ENCODE measurements at places on chromosomes 13 and 19.

DNA sequence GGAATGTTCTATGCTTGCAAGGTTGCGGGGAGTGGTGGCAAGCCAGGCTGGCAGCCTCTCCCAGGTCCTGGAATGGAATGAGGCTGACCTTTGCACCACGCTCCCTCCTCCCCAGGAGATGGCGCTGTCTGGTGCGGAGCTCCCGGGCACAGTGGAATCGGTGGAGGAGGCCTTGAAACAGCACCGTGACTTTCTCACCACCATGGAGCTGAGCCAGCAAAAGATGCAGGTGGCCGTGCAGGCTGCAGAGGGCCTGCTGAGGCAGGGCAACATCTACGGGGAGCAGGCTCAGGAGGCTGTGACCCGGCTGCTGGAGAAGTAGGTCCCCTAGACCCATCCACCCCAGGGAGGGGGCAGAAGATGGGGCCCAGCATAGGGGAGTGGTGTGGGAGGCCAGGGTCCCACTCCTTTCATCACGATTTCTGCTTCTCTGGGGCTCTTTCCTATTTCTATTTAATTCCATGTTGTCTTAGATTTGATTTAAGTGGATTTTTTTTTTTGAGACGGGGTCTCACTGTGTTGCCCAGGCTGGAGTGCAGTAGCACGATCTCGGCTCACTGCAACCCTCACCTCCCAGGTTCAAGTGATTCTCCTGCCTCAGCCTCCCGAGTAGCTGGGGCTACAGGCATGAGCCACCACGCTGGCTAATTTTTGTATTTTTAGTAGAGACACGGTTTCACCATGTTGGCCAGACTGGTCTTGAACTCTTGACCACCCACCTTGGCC lies 53.2 kb upstream of the SHKBP1 start:
- DNase-seq = no peak

- no peak for DNase-seq
These were observed 111.4 kb downstream of the CCNA1 start for GRCh38 chr13:36543671-36544070.

DNA sequence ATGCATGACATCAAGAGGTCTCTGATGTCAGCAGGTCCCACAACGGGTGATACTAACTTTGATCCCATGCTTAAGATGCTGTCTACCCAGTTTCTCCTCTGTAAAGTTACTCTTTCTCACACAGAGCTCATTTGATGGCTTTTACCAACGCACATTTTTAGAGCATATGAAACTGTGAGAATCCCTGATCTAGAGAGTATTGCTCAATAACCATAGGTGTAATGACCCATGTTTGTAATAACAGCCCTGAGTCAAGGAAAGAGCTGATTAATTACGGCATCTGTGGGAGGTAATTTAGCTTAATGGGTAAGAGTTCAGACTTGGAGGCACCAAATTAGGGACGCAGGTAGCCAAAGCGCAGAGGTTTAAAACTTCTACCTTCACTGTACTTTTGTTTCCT lies 18.0 kb upstream of the IZUMO2 start:
- DNase-seq = no peak

GRCh38 chr19:14517840-14518505 lies at the start of gene DNAJB1:
TSS of gene DNAJB1 (minus strand) at chr19:14518397. CDS start at chr19:14518349, 48 bp downstream.
- no peak for DNase-seq

DNA sequence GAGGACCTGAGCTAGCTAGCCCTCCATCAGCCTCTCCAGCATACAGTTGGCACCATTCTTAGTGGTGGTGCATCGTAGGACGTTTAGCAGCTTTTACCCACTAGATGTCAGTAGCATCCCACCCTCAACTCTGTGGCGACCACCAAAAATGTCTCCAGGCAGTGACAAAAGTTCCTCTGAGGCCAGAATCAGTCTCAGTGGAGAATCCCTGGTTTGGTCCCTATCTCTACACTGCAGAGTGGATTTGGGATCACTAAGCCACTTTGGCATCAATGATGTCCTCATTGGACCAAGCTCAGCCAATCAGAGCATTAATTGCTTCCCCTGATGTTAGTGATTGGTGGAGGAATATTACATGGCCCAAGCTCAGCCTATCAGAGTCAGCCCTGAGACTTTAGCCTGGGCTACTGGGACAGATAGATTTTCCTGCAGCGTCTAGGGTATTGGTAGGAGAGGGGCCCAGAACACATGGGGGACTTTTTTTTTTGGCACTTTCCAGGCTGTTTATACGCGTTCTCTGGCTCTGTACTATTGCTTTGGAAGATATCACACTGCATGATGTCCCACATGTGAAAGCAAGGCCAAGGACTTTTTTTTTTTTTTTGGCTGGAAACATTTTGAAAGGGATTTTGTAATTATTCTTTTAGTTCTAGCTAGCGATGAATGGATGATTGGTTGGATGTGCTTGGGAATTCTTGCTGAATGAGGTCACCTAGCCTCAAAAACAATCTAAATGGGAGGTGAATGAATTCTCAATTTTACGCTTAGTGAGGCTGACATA lies 7.0 kb downstream of the TMEM221 start:
- no peak for DNase-seq

GRCh38 chr13:43688227-43688907 lies 98.4 kb downstream of the ENOX1 start:
- no peak for DNase-seq

- no peak for DNase-seq
These were observed 26.9 kb downstream of the GAS6 start for GRCh38 chr13:113836768-113837559.

- DNase-seq = no peak
These were observed 57.1 kb downstream of the GPALPP1 start for GRCh38 chr13:45046445-45046844.

- DNase-seq = no peak
These were observed 522.0 kb upstream of the ATXN8OS start for GRCh38 chr13:69585656-69586055.

DNA sequence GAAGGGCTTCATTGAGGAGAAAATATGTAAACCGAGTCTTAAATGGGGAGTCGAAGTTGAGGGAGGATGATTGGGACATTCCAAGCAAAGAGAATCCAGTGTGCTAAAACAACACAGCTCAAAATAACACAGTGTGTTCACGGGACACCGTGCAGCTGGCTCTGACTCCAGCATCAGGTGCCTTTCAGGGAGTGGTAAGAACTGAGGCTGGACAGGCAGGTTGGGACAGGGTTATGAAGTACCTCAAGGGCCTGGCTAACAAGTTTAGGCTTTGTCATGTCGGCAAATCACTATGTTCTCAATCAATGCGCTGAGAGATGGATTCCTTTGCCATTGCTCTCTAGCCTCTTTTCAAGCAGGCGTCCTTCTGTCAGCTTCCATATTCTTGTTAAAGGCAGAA lies 27.5 kb upstream of the WDFY2 start:
- no peak for DNase-seq

DNA sequence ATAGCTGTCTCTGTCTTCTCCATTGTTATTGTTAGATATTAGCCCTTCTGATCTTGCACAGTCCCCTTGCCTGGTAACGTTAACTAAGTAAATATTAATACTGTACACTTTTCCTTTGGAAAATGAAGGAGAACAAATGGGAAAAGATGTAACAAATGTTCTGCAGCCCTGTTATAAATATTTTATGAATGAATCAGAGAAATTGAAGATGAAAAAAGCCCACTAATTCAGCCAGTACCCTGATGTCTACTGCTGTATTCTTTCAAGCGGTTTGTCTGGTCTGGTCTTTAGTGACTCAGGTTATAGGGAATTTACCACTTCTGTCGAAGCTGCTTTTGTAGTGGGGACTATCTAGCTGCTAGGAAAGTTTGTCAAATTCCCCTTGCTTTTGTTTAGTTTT lies 121.0 kb downstream of the COG6 start:
- DNase-seq = no peak
